ENCODE measurements at places on chromosomes 7 and 10. TPM values are rescaled to one million over a fixed set of nuclear protein-coding genes. Genes with fewer than 3 reads are reported as not detected.
A peak's percentile ranks its signal among the peaks of the same experiment; 100 is the strongest.

PNLIPRP3 gene
- not detected for polyA plus RNA-seq

OR2A7 gene
- 0.60 TPM for polyA plus RNA-seq

DNA sequence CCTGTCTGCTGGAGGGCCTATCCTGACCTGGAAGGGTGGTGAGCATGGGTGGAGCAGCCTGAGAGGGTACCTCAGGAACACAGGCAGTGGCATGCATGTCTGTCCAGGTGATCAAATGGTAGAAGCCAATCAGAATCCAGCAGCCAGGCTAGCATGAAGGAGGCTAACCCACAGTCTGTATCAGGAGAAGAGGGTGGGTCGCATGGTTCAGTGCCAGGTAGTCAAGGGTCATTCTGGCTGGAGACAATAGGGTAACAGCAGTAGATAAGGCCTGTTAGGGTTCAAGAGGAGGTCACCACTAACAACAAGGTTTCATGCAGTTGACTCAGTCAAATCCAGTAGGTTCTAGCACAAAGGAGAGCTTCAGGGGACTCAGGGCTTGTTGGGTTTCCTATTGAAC lies 10.4 kb downstream of the ALDH18A1 start:
- peaks cover 15% of the 10 kb centered on the region for H3K36me3 ChIP-seq
- no peak for DNase-seq
- H3K27me3 ChIP-seq, result no peaks in the 10 kb centered on the region
- H3K27ac ChIP-seq, result no peak overlapping the region
- no peaks in the 10 kb centered on the region for H3K4me1 ChIP-seq

DNA sequence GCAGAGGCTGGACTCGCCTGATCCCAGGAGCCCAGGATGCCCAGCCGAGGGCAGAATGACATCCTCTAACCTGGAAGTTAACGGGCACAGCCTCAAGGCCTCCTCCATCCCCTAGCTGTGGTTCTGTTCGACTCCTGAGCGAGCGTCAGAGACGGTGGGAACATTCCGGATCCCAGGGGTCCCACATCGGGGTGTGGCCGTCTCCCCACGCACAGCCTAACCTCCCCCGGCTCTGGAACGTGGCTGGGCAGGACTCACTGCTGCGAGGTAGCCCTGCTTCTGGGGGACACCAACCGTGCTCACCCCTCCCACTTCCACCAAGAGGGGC lies 8.4 kb downstream of the FOXL3 start:
- H3K27ac ChIP-seq, result no peak overlapping the region
- H3K36me3 ChIP-seq, result no peaks in the 10 kb centered on the region
- H3K4me3 ChIP-seq, result no peak overlapping the region
- H3K4me1 ChIP-seq, result no peaks in the 10 kb centered on the region

- no peaks in the 10 kb centered on the region for H3K4me1 ChIP-seq
- DNase-seq, result no peak
- no peak overlapping the region for H3K27ac ChIP-seq
- no peaks in the 10 kb centered on the region for H3K27me3 ChIP-seq
- H3K36me3 ChIP-seq, result no peaks in the 10 kb centered on the region
- no peak overlapping the region for H3K4me3 ChIP-seq
Observed at GRCh38 chr7:135291809-135292253, 58.2 kb downstream of the STRA8 start.

- H3K36me3 ChIP-seq, result no peaks in the 10 kb centered on the region
- DNase-seq, result peak; percentile 82
- no peak overlapping the region for H3K4me3 ChIP-seq
- no peaks in the 10 kb centered on the region for H3K4me1 ChIP-seq
Observed at GRCh38 chr7:157854066-157854891, 517.5 kb downstream of the DNAJB6 start.

- DNase-seq, result no peak
- no peak overlapping the region for H3K27ac ChIP-seq
- no peaks in the 10 kb centered on the region for H3K27me3 ChIP-seq
- H3K4me3 ChIP-seq, result no peak overlapping the region
Observed at GRCh38 chr10:84523526-84523925, 195.1 kb downstream of the CCSER2 start.

GRCh38 chr7:57407125-57407524 lies 42.9 kb upstream of the ZNF716 start:
- no peak overlapping the region for H3K27ac ChIP-seq
- no peak overlapping the region for H3K4me3 ChIP-seq

- H3K36me3 ChIP-seq, result peaks cover 22% of the 10 kb centered on the region
- no peaks in the 10 kb centered on the region for H3K27me3 ChIP-seq
- no peak overlapping the region for H3K27ac ChIP-seq
- no peak for DNase-seq
- H3K4me3 ChIP-seq, result no peak overlapping the region
Observed at GRCh38 chr7:95265634-95266033, 58.7 kb downstream of the PON1 start.

DNA sequence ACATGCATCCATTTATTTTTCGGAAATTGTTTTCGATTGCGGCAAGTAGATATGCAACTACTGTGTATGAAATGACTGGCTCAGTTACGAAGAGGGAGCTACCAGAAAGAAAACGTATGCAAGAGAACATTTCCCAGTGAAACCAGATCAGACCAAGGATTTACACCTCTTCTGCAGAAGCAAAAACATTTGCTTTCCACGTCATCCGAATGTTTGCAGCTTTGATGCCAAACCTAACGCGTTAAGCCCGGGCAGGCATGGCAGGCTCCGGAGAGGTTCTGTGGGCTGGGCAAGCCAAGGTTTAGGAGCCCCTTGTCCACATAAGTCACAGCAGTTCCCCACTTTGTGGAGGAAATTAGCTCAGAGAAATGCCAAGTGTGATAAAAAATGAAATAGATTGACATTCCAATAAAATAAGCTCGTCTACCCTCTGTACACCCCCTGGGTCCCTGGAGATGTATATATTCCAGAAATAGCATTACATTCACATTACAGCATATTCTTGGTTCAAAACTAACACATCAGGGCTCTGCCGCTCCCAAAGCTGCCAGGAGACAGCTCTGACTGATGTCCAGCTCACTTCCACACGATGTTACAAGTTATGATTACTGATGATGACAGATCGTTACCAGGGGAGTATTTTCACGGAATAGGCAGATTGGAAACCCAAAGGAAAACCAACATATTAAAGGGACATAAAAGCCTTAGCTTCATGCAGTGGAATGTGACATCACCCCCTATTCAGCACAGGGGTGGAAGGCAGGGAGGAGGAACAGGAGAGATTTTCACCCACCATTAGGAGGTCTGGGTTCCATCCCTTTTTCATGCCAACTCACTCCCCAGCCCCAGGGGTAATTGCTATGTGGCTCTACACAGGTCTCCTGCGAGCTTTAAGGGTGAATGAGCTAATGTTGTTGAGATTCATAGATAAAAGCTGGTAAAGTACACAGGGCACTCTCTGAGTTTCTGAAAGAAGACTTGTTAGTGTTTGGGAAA lies 81.5 kb downstream of the LYZL1 start:
- no peaks in the 10 kb centered on the region for H3K36me3 ChIP-seq
- no peak for DNase-seq
- no peak overlapping the region for H3K4me3 ChIP-seq
- H3K27ac ChIP-seq, result no peak overlapping the region
- H3K27me3 ChIP-seq, result peaks cover 4% of the 10 kb centered on the region
- H3K4me1 ChIP-seq, result no peaks in the 10 kb centered on the region

AMZ1 gene
- under 0.01 TPM for polyA plus RNA-seq

- no peaks in the 10 kb centered on the region for H3K27me3 ChIP-seq
- no peak overlapping the region for H3K27ac ChIP-seq
Observed at GRCh38 chr7:103432712-103433111, 13.3 kb downstream of the SLC26A5 start.

DNA sequence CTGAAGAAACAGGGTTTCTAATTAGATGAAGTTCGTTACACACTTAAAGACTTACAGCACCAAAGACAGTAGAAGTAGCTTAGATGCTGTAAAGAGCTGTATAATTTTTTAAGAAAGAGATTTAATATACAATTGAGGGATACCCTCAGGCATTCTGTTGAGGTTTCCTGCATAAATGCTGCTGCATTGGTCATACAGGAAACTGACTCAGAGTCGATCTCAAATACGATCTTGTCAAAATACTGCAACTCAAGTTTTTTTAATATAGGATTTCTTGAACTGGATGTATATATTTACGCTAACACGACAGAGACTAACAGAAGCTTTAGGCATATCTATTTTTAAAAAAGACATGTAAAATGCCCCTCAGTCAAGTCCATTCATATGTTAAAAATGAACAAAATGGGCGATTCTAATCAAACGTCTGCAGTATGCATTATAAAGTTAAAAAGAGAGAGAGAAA lies 2.4 kb upstream of the ARID5B start:
- H3K27ac ChIP-seq, result peak overlapping the region; percentile 97
- H3K27me3 ChIP-seq, result no peaks in the 10 kb centered on the region
- no peak for DNase-seq

DNA sequence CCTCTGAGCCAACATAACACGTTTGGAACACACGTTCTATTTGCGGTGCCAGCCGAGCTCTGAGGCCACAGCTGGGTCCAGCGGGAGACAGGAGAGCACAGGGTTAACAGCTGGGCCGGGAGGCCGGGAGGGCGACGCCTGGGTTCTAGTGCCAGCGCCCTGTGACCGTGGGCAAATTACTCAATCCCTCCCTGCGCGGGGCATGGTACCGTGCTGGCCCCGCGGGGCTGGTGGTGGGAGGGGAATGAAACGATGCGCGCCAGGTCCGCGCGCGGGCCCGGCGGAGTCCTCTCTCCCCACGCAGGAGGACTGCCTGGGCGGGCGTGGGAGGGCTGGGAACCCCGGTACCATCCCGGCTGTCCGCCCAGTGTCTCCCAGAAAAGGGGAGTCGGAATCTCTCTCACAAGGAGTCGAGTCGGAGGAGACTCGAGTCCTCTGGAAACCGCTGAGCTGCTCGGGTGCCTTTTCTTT lies 30.4 kb downstream of the LEP start:
- no peaks in the 10 kb centered on the region for H3K36me3 ChIP-seq
- no peak overlapping the region for H3K4me3 ChIP-seq
- H3K27me3 ChIP-seq, result peaks cover 5% of the 10 kb centered on the region
- no peak for DNase-seq
- no peak overlapping the region for H3K27ac ChIP-seq

ELMO1 gene
- 2.4 TPM for polyA plus RNA-seq

DNA sequence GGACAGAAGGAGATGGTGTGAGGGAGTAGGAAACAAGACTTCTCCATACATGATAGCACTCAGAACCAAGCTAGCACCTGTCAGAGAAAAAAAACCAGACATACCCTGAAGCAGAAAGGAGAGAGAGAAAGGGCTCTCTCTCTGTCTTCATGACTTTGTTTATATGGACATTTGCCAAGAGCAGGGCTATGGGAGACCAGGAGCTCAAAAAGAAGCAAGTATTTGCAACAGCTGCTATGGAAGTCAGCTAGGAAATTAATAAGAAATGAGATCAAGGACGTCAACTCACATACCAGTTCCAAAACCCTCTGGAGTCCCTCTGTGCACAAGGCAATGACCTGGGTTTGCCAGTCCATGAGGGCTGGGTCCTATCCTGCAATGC lies 111.6 kb downstream of the SGMS1 start:
- no peak overlapping the region for H3K4me3 ChIP-seq
- DNase-seq, result no peak
- H3K27me3 ChIP-seq, result no peaks in the 10 kb centered on the region
- H3K4me1 ChIP-seq, result no peaks in the 10 kb centered on the region
- peak overlapping the region; percentile 20 for H3K27ac ChIP-seq
- H3K36me3 ChIP-seq, result no peaks in the 10 kb centered on the region

GPNMB gene
- polyA plus RNA-seq, result 224 TPM

DNA sequence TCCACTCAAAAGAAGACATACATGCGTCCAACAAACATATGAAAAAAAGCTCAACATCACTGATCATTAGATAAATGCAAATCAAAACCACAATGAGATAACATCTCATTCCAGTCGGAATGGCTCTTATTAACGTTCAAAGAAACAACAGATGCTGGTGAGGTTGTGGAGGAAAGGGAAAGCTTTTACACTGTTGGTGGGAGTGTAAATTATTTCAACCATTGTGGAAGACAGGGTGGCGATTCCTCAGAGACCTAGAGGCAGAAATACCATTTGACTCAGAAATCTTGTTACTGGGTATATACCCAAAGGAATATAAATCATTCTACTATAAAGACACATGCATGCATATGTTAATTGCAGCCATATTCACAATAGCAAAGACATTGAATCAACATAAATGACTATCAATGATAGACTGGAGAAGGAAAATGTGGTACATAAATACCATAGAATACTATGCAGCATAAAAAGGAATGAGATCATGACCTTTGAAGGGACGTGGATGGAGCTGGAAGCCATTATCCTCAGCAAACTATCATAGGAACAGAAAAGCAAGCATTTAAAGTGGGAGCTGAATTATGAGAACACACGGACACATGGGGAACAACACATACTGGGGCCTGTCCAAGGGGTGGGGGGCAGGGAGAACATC lies 28.4 kb downstream of the PCDH15 start:
- no peak for DNase-seq
- H3K4me3 ChIP-seq, result no peak overlapping the region
- no peaks in the 10 kb centered on the region for H3K27me3 ChIP-seq
- H3K36me3 ChIP-seq, result no peaks in the 10 kb centered on the region

DNA sequence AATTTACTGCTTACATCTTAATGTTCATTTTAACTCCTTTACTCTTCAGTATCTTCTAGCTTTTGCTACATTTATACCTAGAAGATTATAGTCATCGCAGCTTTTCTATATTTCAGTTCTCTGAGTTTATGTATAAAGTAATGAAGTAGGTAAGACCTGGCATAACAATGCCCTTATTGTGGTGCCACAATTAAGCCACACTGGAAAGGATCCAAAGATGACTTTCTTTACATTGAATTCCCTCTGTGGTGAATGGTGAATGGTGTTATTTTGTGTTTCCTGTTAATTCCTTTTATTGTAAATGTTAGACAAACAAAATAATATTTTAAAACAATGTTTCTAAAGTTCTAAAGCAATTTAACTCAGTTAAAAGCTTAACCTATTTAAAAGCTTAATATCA lies 36.2 kb downstream of the SEMA3D start:
- no peaks in the 10 kb centered on the region for H3K27me3 ChIP-seq
- DNase-seq, result no peak
- H3K4me1 ChIP-seq, result peaks cover 8% of the 10 kb centered on the region
- no peak overlapping the region for H3K27ac ChIP-seq
- no peak overlapping the region for H3K4me3 ChIP-seq

TAS2R4 gene
- not detected for polyA plus RNA-seq

STEAP2 gene
- 7.4 TPM for polyA plus RNA-seq

GRCh38 chr7:78792624-78793023 lies 660.8 kb downstream of the MAGI2 start:
- no peaks in the 10 kb centered on the region for H3K36me3 ChIP-seq
- no peak overlapping the region for H3K27ac ChIP-seq
- H3K27me3 ChIP-seq, result no peaks in the 10 kb centered on the region
- no peak for DNase-seq

LAMB4 gene
- not detected for polyA plus RNA-seq

GRCh38 chr7:120472892-120473291 lies 199.9 kb downstream of the KCND2 start:
- no peak overlapping the region for H3K4me3 ChIP-seq
- no peaks in the 10 kb centered on the region for H3K27me3 ChIP-seq
- no peak for DNase-seq
- H3K27ac ChIP-seq, result no peak overlapping the region

Measured in sigmoid colon (tissue), 7 donors.